ENCODE measurements at places on chromosomes 4 and X.

DNA sequence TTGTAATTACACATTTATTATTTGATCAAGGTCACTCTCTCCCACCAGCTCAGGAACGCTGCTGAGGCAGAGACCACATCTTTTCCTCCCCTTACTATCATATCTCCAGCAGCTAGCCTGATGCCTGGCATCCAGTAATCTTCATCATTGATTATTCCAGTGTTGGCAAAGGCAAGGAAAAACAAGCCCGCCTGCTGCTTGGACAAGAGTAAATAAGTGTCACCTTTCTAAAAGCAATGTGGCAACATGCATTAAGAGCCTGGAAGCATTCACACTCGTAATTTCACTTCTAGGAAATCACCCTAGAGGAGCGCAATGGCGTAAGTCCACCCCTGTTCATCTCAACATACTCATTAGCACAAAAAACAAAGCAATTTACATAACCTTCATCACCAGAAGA, 54.8 kb downstream of the APLN start:
- no peak for DNase-seq

GRCh38 chrX:83469551-83469950, 38.5 kb upstream of the POU3F4 start:
- DNase-seq = no peak

DNA sequence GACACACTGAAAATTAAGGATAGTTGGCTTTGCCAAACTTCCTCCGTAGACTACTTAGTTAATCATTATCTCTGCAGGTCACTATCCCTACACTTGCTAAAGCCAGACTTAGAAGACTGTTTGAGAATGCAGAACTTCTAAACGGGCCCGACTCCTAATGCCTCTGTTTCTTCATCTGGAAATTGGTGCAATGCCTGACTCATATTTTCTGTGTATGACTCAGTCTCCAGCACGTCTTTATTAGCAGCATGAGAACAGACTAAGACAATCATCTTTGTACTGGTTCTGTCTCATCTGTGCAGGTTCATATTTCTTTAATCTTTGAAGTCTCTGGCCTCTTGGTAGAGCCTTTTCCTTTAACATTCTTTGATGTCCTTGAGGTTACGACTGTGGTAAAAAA, 411.9 kb upstream of the ACTRT1 start:
- no peak for DNase-seq

DNA sequence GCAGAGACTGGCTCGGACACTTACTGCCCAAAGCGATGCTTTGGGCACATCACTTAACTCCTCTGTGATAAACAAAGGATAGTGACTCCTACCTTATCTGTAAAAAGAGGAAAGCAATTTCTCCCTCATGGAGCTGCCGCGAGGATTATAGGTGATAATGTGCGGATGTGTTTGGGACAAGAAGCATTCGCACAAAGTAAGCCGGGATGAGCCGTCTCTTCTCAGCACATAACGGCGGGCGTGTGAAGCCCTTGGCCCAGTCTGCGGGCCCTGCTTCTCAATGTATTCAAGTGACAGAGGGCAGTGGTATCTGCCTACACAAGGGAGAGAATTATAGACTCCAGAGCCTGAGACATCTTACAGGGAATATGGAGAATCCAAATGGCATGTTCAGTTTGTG, 550.3 kb upstream of the CPEB2 start:
- no peak for DNase-seq

DNA sequence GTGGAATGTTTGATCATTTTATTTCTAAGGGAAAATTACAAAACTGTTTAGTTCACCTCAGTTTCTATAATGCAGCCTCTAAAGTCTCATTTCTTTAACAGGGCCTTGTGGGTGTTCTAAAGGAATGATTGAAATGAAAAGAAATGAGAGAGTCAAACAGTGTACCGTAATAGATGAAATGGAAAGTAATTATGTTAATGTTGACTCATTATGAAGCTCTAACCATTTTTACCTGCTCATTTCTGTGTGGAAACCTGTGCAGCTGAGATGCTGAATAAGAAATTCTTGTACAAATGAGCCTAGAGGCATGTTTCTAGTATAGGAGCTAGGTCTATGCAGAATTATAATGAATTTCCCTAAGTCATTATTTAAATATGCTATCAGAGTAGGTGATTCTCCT, 45.2 kb upstream of the RPA4 start:
- DNase-seq = no peak

DNA sequence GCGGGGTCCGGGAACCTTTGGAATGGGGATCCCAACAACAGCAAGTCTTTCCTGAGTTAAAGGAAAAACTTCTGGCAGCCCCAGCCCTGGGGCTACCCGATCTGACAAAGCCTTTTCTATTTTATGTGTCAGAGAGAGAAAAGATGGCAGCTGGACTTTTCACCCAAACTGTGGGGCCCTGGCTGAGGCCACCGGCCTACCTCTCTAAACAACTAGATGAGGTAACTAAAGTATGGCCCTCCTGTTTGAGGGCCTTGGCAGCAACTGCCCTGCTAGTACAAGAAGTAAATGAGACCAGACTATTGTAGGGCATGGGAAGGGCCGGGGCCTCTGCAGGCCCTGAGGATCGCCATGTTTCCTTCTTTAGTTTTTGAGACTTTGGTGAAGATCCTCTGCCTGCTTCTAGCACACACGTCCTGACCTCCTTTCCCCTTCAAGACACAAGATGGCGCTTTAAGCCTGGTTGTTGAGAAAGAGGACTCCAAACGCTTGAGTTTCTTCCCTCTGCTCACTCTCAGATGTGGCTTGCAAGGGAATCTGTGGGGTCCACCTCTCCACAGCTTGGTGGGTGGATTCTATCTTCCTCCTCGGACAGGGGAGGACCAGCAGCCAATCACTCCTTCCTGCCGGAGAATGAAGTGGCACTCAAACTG, 18.5 kb upstream of the DRD5 start:
- no peak for DNase-seq

DNA sequence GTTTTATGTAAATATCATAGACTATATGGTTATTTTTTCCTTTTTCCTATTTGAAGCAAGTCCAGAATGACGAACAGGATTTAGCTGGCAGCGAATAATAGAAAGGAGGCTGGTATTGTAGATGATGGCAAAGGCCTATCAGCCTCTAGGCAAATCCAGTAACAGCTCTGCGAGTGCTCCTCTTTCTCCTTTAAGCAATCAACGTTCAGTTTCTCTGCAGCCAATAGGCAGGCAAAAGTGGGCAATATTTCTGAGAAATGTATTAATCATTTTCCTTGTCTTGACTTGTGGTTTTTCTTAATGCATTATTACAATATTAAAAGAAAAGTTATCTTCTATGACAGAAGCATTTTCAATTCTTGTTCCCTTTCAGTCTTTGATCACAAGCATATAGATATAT, 183.3 kb downstream of the SH3KBP1 start:
- DNase-seq = no peak

DNA sequence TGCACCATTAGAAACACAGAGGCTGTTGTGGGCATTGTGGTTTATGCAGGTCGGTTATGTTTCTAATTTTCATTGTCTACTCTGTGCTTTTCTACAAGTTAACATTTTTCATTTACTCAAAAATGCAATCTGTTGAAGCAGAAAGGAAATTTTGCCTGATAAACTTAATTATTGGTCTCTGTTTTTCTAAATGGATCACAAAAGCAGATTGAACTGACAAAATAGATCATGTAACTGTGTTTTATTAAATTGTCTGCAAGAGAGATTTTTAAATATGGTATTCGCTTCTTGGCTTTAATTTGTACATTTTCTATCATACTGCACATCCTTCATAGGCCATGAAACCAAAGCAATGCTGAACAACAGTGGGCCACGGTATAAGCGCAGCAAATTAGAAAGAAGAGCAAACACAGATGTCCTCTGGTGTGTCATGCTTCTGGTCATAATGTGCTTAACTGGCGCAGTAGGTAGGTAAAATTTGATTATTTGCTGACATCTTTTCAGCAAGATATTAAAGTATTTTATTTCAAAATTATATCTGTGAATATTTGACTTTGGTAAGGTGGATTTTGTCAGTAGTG, 50.6 kb downstream of the ATP10D start:
- no peak for DNase-seq

GRCh38 chr4:19455196-19455595, 796.5 kb upstream of the SLIT2 start:
- DNase-seq = no peak

- no peak for DNase-seq
These were observed 9.2 kb upstream of the GYG2 start for GRCh38 chrX:2819345-2820135.

GRCh38 chrX:19555236-19555635, 39.9 kb upstream of the MAP3K15 start:
- DNase-seq = no peak

GRCh38 chr4:85870298-85871083, 395.5 kb downstream of the ARHGAP24 start:
- no peak for DNase-seq

DNA sequence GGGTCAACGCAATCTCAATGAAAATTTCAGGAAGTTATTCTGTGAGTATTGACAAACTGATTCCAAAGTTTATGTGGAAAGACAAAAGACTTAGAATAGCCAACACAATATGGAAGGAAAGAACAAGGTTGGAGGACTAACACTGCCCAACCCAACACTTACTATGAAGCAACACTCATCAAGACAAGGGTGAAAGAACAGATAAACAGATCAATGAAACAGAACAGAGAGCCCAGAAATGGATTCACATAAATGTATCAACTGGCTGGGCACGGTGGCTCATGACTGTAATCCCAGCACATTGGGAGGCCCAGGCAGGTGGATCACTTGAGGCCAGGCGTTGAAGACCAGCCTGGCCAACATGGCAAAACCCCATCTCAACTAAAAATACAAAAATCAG, 41.2 kb downstream of the FRYL start:
- DNase-seq = no peak

DNA sequence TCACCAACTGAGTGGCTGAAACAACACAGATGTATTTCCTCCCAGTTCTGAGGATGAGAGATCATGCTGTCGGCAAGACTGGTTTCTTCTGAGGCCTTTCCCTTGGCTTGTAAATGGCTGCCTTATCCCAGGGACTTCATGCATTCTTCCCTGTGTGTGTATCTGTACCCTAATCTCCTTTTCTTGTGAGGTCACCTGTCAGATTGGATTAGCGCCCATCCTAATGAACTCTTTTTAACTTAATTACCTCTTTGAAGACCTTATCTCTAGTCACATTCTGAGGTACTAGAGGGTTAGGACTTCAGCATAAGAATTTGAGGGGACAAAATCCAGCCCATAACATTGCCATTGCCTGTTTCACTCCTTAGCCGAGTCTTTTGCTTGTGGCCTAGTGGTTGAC, 59.5 kb upstream of the TMEM150C start:
- no peak for DNase-seq

Data from stimulated activated CD8-positive, alpha-beta memory T cell treated with anti-CD3 and anti-CD28 coated beads, Interleukin-4, amount 100 ng/mL, for 1 hour (primary cell).